Activated naive CD4-positive, alpha-beta T cell treated with anti-CD3 and anti-CD28 coated beads, Interleukin-2, amount 10 ng/mL, durations not matched to agents 5 hours and 36 hours (primary cell): ENCODE measurements at places on chromosomes 2 and 18. TPM values are rescaled to one million over a fixed set of nuclear protein-coding genes. Genes with fewer than 3 reads are reported as not detected.

Gene DSC2
- total RNA-seq = not detected

Gene KRTCAP3
- total RNA-seq = 7.4 TPM

Gene IL1RL2
- not detected for total RNA-seq

Gene CDKL4
- total RNA-seq = 0.53 TPM

Gene ASXL3
- not detected for total RNA-seq

Gene RTKN
- total RNA-seq = 0.81 TPM
